ENCODE measurements at places on chromosomes 2 and 18.
A peak's percentile ranks its signal among the peaks of the same experiment; 100 is the strongest.

- no peaks in the 10 kb centered on the region for H3K4me1 ChIP-seq
- H3K27me3 ChIP-seq, result no peaks in the 10 kb centered on the region
- peak; percentile 48 for DNase-seq
- H3K27ac ChIP-seq, result no peak overlapping the region
- no peaks in the 10 kb centered on the region for H3K36me3 ChIP-seq
Measured at GRCh38 chr2:8636041-8636491, 45.8 kb upstream of the ID2 start.

- H3K4me1 ChIP-seq, result no peaks in the 10 kb centered on the region
- H3K36me3 ChIP-seq, result no peaks in the 10 kb centered on the region
- no peak overlapping the region for H3K27ac ChIP-seq
- no peak for DNase-seq
Measured at GRCh38 chr2:113677330-113677729, 50.3 kb downstream of the RABL2A start.

DNA sequence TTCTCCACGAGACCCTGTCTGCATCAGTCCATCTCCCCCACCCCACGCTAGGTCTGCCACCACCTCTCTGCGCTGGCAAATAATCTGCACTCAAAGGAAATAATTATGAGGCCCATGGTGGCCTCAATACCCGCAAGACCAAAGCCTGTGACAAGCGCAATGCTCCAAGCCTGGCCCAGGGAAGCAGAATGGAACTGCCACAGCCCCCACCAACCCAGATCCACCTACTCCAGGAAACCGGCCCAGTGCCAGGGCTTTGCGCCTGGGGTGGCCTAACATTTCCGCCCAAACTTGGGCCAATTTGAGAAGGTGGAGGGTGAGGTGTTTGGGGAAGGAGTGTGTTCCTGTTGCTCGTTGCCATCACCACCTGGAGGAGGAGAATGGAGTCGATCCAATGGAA lies 26.0 kb upstream of the ATOH8 start:
- DNase-seq, result peak; percentile 70
- no peaks in the 10 kb centered on the region for H3K36me3 ChIP-seq
- H3K4me3 ChIP-seq, result no peak overlapping the region
- peaks cover 21% of the 10 kb centered on the region for H3K4me1 ChIP-seq
- H3K27me3 ChIP-seq, result no peaks in the 10 kb centered on the region

- H3K4me1 ChIP-seq, result peaks cover 24% of the 10 kb centered on the region
- H3K4me3 ChIP-seq, result peak overlapping the region; percentile 60
- no peaks in the 10 kb centered on the region for H3K36me3 ChIP-seq
- DNase-seq, result no peak
Measured at GRCh38 chr2:74834792-74835755, 1.1 kb downstream of the HK2 start.

- peaks cover 15% of the 10 kb centered on the region for H3K4me1 ChIP-seq
- H3K36me3 ChIP-seq, result peaks cover 45% of the 10 kb centered on the region
- no peak for DNase-seq
- no peaks in the 10 kb centered on the region for H3K27me3 ChIP-seq
- H3K4me3 ChIP-seq, result no peak overlapping the region
Measured at GRCh38 chr2:85376291-85377065, 21.9 kb downstream of the ELMOD3 start.

DNA sequence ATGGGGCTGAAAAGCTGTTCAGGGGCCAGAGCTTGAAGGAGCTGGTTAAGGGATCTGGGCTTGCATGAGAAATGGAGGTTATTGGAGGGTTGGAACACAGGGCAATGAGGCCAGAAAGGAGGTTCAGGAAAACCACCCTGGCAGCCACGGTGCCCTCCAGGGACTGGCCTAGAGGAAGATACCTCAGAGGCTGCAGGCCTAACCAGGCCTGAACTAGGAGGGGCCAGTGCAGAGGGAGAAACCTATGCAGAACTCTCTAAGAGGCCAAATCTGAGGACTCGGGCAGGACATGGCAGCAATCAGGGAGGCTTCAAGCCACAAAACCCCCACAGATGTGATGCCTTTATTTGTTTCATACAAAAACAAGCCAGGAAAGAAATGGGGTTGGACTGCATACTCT lies 66.8 kb downstream of the BIN1 start:
- no peak overlapping the region for H3K27ac ChIP-seq
- no peaks in the 10 kb centered on the region for H3K36me3 ChIP-seq
- H3K27me3 ChIP-seq, result no peaks in the 10 kb centered on the region
- H3K4me1 ChIP-seq, result no peaks in the 10 kb centered on the region
- H3K4me3 ChIP-seq, result no peak overlapping the region

DNA sequence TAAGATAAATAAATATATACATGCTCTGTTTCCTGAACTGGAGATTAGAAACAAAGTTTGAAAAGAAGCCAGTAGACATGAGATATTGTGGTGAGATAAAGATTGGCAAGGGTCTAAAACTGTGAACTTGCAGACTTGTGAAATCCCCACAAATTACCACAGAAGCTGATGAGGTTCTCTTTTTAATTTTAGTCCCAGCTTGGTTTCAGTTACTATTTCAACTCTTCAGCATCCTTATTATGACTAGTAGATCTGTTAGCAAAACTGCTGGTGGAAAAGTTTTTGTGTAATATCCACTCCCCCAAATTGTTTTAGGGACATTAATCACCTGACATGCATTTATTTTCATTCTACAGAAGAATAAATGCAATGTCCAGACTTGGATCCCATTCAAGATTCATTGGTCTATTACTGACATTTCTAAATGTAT lies 20.8 kb downstream of the RASGRP3 start:
- no peak overlapping the region for H3K4me3 ChIP-seq
- peaks cover 3% of the 10 kb centered on the region for H3K27me3 ChIP-seq
- no peak for DNase-seq
- H3K4me1 ChIP-seq, result no peaks in the 10 kb centered on the region

- no peak for DNase-seq
- H3K27me3 ChIP-seq, result no peaks in the 10 kb centered on the region
- H3K4me1 ChIP-seq, result no peaks in the 10 kb centered on the region
- H3K27ac ChIP-seq, result no peak overlapping the region
- no peak overlapping the region for H3K4me3 ChIP-seq
- no peaks in the 10 kb centered on the region for H3K36me3 ChIP-seq
Measured at GRCh38 chr18:32258558-32259204, 68.8 kb downstream of the MEP1B start.

DNA sequence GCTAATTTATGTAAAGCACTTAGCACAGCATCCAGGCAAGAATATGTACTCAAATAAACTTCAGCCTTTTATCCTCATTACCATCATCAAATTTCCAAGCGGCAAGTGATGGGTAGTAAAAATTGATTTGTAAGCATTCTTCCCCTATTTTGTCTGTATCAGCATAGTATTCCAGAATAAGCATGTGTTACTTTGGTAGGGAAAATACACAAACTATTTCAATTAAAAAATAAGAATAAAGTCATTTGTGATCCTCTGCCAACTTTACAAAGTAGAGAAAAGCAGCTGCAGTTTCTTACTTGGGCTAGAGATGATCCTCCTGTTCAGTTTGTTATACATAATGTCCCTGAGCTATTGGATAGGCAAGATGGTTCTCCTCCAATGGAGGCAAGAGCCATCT lies 493.2 kb downstream of the ZEB2 start:
- no peak overlapping the region for H3K27ac ChIP-seq
- DNase-seq, result no peak
- no peaks in the 10 kb centered on the region for H3K36me3 ChIP-seq
- no peak overlapping the region for H3K4me3 ChIP-seq
- H3K4me1 ChIP-seq, result no peaks in the 10 kb centered on the region

DNA sequence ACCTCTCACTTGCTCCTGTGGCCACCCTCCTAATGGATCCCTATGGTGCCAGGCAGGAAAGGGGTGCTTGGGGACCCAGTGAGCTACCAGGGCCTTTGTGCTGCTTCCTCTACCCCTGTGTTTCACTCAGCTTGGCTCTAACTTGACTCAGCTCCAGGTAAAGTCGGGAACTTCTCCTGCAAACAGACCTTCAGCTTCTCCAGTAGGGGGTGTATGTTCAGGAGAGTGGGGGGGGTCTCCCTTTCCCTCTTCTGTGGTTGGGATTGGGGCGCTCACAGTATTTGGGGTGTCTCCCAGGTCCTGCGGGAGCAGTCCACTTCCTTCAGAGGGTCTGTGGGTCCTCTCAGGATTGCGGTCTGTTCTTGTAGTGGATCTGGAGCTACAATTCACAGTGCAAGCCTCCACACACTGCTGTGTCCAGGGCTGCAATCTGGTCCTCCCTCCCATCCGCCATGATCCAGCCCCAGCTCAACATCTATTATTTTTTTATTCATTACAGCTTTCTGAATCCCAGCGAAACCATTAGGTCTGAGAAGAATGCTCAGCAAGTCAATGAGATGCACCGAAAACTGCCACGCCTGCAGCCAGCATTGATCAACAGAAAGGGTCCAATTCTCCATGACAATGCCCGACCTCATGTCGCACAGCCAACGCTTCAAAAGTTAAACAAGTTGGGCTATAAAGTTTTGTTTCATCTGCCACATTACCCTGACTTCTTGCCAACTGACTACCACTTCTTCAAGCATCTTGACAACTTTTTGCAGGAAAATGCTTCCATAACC lies 26.4 kb upstream of the SAP130 start:
- no peaks in the 10 kb centered on the region for H3K36me3 ChIP-seq
- H3K4me3 ChIP-seq, result no peak overlapping the region
- no peaks in the 10 kb centered on the region for H3K4me1 ChIP-seq
- no peak for DNase-seq
- H3K27me3 ChIP-seq, result peaks cover 12% of the 10 kb centered on the region
